Foreskin melanocyte (primary cell): ENCODE measurements at places on chromosomes 4 and X.
A peak's percentile ranks its signal among the peaks of the same experiment; 100 is the strongest.

DNA sequence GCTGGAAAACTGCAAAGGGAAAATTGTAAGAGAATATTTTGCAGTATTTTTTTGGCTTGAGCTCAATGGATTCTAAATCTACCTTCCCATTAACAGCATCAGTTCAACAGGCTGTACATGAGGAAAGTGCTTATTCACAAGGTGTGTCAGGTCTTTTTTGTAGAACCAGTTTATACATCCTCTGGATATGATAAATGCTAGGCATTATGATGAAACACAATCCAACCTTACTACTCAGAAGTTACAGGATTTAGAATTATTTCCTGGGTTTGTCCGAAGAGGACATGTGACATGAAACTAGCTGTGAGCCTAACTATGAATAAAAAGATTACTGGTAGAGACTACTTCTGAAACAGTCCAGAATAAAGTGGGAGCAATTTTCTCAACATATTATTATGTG lies 49.5 kb downstream of the ATXN3L start:
- DNase-seq = no peak

- peak; percentile 38 for DNase-seq
These were observed 626 bp downstream of the YTHDC1 start for GRCh38 chr4:68349279-68349648.

DNA sequence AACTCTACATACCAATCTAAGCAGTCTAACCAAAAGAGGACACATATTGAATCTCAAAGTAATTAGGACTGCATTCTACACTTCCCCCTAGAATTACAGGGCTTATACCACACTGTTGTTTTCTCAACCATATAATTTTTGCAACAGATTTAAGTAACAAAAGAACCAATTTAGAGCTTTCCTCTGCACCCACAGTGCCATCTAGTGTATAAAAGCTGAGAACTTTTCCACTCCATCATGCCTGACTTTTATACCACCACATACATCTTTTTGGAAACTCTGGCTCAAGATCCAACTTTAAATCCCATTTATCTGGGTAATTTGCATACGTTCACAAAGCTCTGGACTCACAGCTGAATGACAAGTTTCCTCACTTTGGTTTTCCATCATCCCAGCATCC lies 99.5 kb downstream of the EFHC2 start:
- DNase-seq = no peak

GRCh38 chr4:139144911-139145551 lies 32.0 kb downstream of the ELF2 start:
- no peak for DNase-seq

- DNase-seq = peak; percentile 40
These were observed 211.9 kb upstream of the HS3ST1 start for GRCh38 chr4:11640584-11640983.

- no peak for DNase-seq
These were observed 109.3 kb downstream of the HMX1 start for GRCh38 chr4:8762356-8762755.

- no peak for DNase-seq
These were observed 137.2 kb downstream of the SH3KBP1 start for GRCh38 chrX:19750028-19750782.

- no peak for DNase-seq
These were observed 15.8 kb upstream of the UXT start for GRCh38 chrX:47674776-47675175.

GRCh38 chrX:153612413-153612812 lies 13.5 kb upstream of the CCNQ start:
- no peak for DNase-seq

DNA sequence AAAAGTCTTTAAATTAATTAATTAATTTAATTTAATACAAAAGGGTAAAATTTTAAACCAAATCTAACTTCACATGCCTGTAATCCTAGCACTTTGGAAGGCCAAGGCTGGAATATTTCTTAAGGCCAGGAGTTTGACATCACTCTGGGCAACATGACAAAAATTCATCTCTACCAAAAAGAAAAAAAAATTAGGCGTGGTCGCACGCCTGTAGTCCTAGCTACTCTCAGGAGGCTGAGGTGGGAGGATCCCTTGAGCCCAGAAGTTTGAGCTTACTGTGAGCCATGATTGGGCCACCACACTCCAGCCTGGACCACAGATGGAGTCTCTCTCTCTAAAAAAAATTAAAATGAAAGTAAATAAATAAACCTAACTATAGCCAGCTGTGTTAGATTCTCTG lies 39.2 kb upstream of the ANTXR2 start:
- DNase-seq = no peak

GRCh38 chrX:37347420-37347819 lies 1.7 kb upstream of the PRRG1 start:
- DNase-seq = peak; percentile 29
